ENCODE measurements at places on chromosomes 1 and 21. TPM values are rescaled to one million over a fixed set of nuclear protein-coding genes. Genes with fewer than 3 reads are reported as not detected.

Gene RGS13
- not detected for total RNA-seq

DNA sequence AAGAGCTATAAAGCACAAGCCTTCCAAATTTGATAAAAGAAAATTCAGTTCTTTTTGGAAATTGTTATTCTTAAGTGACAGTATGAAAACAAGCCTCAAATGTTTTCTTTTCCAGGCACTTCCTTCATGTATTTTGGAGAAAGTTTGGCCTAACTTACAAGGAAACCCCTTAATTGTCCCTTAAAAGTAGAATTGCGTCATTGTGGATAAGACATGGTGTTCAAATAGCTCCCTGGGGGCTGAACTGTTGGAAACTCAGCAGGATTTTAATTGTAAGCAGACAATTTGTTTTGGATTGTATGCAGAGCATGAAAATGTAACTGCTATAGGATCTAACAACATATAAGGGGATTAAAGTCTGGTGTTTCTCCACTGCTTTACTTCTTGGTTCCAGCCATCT lies 35.4 kb upstream of the FGGY start:
- DNase-seq, result no peak

Gene BATF3
- 31.4 TPM for total RNA-seq

DNA sequence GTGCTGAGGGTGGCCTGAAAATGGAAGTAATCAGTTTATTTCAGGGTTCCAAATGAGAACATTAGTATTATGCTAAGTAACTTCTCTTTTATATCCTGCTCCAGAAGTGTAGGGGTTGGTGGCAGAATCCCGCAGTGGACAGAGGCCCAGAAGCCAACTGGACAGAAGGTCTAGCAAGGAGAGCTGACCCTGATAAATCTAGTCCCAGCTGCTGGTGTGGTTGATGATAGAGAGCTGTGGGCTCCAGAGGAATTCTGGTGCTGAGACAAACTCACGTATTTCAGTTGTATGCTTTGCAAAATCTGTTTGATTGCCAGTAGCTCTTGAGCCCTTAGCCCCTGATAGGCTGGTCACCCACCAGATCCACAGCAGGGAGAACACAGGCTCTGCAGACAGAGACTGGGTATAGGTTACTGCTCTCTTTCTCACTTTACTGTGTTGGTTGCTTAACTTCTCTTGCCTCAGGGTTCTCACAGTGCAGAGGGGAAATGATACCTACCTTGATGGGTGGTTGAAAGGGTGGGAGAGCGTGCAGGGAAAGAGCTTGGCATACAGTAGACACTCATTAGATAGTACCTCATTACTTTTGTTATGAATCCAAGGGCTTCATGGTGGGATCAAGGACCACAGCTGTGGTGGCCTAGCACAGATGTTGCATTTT lies 29.6 kb upstream of the CACNA1E start:
- DNase-seq, result no peak

Gene CD1B
- total RNA-seq, result not detected

Gene NBPF1
- 6.2 TPM for total RNA-seq

Gene UBL4B
- not detected for total RNA-seq

GRCh38 chr21:44628707-44629391 lies 2.0 kb downstream of the KRTAP10-9 start:
- no peak for DNase-seq

Gene TNFRSF18
- total RNA-seq, result 43.6 TPM

- DNase-seq, result no peak
Measured at GRCh38 chr21:15795533-15795932, 65.8 kb downstream of the USP25 start.

DNA sequence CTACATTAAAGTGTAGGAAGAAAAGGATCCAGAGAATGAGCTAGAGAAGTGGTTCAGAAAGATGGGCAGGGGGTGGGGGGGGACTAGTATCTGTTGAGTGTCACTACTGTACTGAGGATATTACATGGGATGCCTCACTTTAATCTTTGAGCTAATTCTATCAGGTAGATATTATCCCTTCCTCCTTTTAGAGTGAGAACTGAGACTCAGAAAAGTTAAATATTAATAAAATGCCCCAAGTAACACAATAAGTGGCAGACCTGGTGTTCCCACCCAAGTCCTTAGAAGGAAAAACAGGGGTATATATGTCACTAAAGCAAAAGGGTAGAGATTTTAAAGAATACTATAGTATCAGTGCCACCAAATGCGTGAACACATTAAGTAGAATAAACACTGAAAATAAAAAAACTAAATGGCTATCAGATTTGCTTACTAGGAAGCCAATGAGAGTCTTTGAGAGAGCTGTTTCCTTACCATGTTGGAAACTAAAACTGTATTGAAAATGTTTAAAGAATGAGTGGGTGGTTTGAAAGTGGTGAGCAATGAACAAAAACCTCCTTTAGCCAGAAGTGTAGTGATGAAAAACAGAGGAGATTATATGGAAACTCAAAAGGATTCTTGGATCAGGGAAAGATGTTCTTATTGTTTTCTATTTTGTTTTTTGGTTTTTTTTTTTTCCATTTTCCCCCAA lies 230.8 kb downstream of the BARHL2 start:
- no peak for DNase-seq

DNA sequence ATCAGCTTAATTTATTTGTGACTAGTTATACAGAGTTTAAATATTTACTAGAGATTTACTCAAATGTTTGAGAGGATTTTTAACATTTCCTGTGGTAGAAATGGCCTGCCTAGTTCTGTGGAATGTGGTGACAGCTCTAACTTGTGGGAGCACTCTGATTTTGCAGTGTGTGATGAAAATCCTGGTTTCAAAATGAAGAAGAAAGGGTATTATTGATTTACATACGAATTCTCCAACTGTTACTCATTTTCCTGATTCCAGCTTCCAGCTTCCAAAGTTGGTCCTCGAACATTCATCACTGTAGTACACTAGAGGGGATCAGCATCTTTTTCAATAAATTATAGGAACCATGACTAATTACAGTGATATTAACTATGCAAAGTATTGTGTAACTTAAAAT lies 462.7 kb upstream of the PKN2 start:
- no peak for DNase-seq

DNA sequence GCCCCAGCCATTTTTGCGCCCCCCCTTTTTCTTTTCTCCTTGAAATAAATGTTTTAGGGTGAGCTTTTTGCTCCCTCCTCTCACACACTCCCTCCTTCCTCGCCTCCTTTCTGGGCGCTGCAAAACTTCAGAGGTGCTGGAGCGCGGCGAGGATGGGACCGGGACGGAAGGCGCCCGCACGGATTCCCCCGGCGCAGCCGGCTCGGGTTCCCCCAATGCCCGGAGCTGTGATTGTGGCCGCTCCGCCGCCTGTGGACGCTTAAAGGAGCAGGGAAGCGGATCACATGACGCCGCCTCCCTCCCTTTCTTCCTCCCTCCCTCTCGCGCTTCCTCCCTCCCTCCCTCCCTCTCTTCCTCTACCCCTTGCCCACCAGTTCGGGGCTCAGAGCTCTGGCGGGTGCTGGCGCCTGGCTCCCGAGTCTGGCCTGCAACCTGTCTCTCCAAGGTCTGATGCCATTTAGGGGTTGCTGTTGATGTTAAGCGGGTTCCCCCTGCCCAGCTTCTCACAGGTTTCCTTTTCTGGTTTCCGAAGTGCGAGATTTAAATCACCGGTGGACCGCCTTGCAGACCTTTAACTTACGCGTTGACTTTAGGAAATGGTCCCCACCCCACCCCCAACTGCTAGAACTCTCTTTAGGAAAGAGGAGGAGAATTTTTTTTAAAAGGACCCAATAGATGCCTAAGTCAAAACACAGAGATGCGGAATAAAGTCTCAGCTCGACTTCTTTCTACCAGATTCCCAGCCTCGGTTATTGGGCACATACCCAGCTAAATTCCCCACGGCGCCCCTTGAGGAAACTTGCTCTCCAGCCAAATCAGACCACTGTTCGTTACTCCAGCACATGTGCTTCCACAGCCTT lies at the start of gene WLS:
TSS of gene WLS (minus strand) at position 235 of the 860 bp plus-strand sequence. CDS start at position 11, 224 bp downstream.
- DNase-seq, result no peak

DNA sequence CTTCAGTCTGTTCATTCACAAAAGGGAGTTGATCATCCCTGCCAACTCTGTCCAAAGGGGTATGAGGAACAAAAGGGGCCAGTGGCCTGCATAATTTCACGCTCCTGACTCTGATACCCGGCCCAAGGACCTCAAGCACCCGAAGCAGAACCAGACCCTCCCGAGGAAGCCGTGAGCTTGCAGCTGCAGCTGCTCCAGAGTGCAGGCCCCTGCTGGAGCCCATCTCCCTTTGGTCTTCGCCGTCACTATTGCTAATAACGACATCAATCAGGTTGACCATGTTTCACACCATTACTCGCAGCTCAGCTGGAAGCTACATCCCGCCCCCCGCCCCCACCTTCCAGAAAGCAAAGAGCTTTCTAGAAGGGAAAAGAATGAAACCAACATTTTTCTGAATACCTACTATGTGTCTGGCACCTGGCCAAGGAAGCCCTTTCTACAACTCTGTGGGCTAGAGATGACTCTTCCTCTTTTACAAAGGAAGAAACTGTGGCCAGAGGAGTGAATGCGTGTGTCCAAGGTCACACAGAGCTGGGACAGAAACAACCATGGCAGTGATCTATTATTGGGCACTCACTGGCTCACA lies 5.5 kb downstream of the NKAIN1 start:
- DNase-seq, result no peak

Gene CRP
- total RNA-seq, result not detected

Gene KCNH1
- total RNA-seq, result not detected

DNA sequence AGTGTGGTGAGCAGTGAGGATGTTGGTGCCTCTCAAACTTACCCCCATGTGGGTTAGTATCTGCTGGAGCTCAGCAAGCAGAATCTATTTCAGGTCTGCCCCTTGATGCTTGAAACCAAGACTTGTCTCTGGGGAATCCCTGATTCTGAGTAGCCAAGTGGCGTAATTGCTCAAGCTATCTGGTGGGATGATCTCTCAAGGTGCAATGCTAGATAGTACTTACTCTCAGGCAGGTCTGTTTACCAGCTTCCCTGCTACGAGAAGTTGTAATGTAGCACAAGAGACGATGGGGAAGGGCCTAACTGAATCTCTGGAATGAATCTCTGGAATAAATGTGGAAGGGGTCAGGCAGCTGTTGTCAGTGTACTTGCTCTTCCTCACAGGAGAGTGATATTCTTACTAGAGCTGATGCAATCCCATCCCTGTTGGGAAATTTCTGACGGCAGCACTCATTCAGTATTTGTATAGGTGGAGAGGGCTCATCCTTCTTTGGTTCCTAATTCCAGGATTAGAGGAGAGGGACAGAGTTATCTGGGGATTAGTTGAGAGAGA lies 65.4 kb downstream of the MACF1 start:
- no peak for DNase-seq

Gene DMBX1
- total RNA-seq, result 0.54 TPM

DNA sequence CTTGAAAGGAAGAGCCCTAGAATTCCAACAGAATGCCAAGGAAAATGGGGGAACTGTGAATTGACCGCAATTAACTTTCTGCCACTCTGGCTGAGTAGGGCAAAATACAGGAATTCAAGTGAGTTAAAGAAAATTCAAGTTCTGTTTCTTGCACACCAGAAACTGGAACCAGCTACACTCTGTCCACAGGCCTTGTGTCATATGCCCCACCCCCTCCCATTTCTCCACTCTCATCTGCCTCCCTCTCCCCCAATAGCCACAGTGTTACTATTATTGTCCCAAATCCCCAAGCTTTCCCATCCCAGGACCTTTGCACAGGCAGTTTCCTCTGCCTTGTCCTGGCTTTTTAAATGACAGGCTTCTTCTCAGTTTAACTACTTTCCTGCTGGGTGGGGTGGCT lies 4.3 kb upstream of the STK40 start:
- no peak for DNase-seq

- no peak for DNase-seq
Measured at GRCh38 chr1:208977012-208977411, 606.5 kb upstream of the CAMK1G start.

Gene PRDM2
- total RNA-seq, result 44.0 TPM

Gene AVPR1B
- total RNA-seq, result not detected

DNA sequence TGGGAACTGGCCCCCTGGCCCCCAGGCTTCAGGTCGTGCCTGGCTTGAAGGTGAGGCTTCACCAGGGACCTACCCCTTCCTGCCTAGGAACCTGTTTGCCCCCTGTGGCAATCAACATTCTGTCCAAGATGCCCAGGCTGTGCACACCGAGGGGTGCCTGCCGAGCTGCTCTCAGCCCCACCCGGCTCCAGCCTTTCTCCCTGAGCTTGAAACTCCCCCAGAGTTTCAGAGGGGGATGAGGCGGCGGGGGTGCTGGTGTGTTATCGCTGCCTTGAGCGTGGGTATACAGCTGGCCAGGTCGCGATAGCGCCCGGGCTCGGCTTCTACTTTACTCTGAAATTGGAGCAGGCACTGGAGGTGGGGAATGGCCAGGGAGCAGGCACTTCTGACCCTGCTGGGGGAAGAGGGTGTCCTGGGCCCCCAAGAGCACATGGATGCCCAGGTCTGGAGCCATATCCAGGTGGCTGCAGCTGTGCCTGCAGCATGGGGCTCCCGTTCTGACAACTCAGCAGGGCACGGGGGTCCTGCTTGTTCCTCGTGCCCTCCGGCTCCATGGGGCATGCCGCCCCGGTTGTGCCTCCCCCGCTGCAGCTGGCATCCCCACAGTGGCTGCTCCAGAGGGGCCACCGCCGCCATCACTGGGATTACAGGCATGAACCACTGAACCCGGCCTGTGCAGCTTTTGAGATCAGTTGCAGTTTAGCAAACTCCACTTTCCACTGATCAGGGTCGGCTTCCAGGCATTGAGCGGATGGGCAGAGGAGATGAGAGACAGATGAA lies 29.8 kb downstream of the RYR2 start:
- DNase-seq, result no peak

GRCh38 chr1:151825204-151825603 lies 6.4 kb downstream of the RORC start:
- no peak for DNase-seq

Gene SPRR1A
- not detected for total RNA-seq

DNA sequence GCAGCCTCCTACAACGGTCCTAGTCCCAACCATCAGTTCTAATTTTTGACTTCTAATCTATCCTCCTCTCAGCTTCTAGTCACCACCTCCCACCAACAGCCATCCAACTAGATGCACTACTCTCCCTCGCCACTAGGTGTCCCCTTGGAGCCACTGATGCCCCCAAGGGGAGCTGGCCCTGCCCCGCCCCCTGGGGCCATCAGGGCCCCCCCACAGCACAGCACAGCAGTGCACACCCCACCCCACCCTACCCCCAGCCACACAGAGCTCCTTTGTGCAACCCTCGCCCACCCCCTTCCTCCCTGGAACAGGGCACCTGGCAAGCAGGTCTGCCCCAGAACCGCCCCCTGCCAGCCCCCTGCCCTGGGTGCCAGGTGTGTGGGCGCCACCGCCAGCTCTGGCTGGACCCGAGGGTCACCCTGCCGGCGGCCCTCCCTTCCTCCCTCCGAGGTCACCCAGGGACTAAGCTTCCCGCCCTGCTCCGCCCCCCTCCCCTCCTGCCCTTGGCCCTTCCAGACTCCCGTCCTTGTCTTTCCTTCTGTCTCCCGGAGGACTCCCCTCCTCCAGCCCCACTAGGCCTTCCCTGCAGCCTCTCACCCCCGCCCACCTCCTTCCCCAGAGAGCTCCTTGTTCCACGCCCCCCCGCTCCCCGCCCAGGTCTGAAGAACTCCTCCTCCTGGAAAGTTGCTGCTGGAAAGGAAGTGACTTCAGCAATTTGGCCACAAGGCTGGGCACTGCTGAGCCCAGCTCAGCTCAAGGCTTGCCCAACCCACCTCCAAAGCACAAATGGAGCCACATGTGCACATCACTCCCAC lies 47.0 kb downstream of the AHDC1 start:
- DNase-seq, result peak; percentile 87
